ENCODE measurements at places on chromosomes 11 and 22.
A peak's percentile ranks its signal among the peaks of the same experiment; 100 is the strongest.

DNA sequence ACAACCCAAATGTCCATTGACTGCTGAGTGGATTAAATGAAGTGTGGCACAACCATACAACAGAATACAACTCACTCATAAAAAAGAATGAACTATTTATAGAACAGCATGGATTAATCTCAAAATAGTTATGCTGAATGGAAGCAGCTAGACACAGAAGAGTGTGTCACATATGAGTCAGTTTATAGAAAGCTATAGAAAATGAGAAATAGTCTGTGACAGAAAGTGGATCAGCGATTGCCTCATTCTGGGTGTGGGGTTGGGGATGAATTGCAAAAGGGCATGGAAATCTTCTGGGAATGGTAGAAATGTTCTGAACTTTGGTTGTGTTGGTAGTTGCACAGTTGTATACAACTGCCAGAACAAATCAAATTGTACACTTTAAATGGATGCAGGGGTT, 37.4 kb downstream of the PRR5L start:
- DNase-seq: no peak

- DNase-seq: no peak
These were observed 7.2 kb downstream of the CLMP start for GRCh38 chr11:123187665-123188507.

GRCh38 chr11:27718346-27718862, 18.1 kb upstream of the BDNF start:
- DNase-seq: peak; percentile 76

DNA sequence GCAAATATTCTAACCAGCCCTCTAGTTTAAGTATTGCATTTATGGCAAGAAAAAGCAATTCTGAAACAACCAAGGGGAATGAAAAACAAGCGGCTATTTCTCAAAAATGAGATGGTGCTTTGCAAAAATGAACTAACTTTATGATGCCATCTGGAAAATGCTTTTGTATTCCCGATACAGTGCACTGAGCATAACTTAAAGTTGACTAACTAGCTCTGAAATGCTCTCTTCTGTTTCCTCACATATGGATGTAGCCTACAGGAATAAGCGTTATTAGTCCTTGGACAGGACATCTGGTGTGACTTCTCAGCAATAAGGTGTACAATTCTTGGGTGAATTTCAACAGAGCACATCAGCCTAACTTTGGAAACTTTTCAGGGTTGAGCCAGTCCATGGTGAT, 228.2 kb upstream of the DDI1 start:
- no peak for DNase-seq

DNA sequence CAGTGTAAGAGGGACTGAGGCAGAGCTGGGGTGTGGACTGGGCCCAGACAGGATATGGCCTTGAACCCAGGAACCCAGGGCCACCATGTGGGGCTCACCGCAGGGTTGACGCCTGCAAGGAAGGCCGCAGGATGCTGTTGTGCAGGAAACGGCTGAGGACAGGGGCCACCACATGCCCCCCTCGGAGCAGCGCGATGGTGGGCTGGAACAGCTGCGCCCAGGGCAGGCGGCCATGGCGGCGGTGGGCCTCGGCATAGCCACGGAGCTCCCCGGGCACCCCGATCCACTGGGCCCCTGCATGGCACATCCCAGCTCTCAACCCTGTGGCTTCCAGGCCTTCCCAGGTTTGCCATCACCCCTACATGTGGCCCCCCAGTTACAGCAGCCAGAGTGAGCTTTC, 12.2 kb downstream of the GGT5 start:
- DNase-seq: no peak

- DNase-seq: no peak
These were observed 618 bp downstream of the MTA2 start for GRCh38 chr11:62601122-62601371.

DNA sequence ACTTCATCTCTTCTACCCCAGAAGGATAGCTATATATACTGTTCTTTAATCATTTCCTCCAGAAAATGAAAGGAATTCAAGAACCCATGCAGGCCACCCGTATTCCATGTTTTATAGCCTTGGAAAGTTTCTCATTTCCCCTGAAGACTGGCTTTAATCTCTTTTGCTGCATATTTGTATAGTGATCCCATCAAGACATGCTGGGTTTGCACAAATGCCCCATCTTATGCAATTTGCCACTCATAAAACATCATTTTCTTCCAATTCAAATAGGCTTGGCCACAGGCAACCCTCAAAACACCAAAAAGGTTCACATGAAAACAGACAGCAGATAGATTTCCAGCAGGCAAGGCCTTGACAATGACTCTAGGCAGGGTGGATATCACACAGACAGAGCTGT, 28.3 kb upstream of the APOA1 start:
- DNase-seq: no peak

GRCh38 chr11:45920531-45921477, 1.7 kb upstream of the LARGE2 start:
- DNase-seq: no peak

DNA sequence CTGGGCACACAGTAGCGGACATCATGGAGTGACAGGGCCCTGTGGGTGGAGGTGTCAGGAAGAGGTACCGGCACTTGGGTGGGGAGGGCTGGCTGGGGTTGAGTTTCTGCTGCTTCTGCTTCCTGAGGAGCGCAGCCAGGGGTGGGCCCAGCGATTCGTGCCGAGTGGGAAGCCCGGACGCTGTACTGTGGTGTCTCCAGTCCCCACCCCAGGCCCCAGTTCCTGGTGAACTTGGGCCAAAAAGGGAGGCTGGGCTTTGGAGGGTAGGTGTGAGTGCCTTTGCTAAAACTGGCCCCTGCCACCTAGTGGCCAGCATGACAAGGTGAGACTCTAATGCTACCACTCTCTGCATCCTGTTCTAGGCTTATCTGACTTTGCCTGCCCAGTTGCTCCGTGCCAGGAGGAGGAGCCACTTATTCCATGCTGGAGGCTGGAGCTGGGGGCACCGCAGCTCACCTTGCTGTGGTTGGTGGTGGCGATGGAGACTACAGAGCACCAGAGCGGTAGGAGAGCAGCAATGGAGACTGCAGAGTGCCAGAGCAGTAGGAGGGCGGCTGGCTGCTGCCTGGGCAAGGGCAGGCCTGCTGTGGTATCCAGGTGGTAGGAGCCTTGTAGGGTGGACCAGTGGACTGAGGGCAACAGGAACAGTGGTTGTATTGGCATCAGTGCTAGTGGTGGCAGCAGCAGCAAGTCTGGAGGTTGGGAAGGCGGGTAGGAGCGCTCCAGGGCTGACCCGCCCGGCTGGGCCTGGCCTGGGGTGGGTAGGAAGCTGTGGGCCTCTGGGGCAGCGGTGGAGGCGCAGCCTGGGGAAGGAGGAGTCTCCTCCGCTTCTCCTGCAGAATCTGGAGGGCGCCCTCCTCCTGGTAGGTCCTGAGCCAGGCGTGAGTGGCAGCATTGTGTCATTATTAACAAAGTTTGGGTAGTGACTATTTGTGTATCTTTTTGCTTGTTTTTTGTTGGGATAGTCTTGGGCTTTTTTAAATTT, 2.2 kb upstream of the RFPL2 start:
- DNase-seq: peak; percentile 65

- DNase-seq: no peak
These were observed 36.0 kb downstream of the IRAG1 start for GRCh38 chr11:10657308-10658271.

GRCh38 chr22:31106731-31107177, 614 bp downstream of the SELENOM start:
- no peak for DNase-seq

DNA sequence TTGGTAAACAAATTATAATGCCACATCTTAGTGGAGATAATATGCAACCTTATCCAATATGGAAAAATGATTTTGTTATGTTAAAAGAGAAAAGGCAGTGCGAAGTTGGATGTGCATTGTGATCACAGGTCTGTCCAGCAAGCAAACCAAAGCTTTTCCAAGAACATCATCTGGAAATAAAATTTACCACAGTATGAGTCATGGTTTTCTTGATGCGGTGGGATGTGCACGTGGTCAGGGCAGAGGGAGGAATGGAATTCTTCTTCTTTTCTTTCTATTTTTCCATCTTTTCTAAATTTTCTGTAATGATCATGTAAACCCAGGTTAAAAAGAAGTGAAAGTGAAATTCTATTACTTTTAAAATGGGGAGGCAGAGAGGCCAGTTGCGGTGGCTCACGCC, 169.8 kb downstream of the C11orf91 start:
- DNase-seq: no peak

DNA sequence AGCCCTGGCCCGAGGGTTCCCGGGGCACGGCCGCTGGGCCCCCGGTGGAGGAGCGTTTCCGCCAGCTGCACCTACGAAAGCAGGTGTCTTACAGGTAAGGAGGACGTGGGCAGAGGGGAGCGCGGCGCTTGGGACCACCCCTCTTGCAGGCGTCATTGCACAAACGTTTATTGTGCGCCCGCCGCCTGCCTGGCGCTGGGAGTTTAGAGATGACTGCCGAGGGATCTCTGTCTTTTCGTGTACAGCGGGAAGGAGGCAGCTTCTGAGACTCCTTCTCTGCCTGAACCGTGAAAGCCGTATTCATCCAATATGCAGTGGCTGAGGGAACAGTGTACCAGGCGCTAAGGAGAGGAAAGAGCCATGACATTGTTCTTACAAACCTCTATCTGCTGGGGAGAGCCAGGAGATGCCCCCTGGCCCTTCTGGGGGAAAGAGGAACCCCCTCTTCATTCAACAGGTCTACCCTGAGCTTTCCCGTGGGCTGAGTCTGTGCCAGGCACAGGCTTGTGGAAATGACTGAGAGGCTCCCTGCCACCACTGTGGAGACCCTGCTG, 13.8 kb upstream of the DGKZ start:
- DNase-seq: peak; percentile 72

DNA sequence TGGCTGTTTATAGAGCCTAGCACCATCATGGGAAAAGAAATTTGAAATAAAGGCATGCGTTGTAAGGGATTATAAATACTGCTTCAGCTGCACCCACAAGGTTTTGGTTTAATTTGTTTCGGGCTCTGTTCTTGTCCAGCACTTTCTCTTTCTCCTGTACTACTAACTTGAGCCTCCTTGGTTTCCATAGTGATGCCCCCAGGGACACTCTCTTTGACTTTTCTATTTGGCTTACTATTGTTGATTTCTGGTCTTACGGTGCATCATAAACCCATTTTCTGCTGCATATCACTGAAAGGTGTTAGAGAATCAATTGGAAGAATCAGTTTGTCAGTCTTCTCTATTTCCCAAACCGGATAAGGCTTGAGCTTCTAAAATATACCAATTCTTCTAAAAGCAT, 1674.3 kb upstream of the RAG2 start:
- DNase-seq: no peak

- no peak for DNase-seq
These were observed 24.8 kb upstream of the MICAL2 start for GRCh38 chr11:12085371-12086251.

- DNase-seq: no peak
These were observed 28.7 kb upstream of the RTL6 start for GRCh38 chr22:44526779-44527126.

DNA sequence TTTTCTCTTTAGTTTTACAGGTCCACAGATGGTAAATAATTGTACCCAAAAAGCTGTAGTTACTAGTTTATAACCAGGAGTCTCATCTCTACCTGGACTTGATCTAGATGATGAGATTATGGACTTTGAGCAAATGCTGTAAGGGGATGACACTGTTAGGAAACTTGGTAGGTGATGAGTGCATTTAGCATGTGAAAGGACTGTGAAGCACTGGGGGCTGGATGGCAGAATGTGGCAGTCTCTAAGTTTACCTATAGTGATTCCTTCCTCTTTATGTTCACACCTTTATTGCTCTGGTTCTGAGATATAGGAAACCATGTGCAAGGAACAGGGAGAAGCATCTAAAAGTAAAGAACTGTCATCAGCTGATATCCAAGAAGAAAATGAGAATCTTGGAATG, 230.7 kb upstream of the CHORDC1 start:
- DNase-seq: no peak

DNA sequence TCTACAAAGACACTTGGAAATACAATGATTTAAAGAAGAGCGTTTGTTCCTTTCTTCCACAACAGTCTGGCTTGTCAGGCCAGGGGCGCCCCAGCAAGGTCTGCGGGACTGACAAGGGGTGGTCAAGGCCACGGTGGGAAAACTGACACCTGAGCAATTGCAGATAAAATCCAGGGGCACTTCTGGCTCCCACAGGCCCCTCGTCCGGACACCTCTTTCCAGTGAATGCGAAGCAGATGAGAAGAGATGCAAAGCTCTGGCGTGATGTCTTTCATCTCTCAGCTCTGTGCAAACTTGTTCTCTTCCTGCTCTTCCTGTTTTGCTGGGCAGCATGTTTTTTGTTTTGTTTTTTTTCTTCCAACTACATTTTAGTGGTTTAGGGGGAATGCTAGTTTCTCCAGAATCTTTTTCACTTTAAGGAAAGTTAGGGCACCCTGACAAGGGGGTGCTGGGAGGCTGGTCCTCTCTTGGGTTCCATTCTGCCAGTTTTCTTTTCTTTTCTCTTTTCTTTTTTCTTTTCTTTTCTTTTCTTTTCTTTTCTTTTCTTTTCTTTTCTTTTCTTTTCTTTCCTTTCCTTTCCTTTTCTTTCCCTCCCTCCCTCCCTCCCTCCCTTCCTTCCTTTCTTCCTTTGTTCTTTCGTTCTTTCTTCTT, 11.1 kb upstream of the CBX6 start:
- no peak for DNase-seq

DNA sequence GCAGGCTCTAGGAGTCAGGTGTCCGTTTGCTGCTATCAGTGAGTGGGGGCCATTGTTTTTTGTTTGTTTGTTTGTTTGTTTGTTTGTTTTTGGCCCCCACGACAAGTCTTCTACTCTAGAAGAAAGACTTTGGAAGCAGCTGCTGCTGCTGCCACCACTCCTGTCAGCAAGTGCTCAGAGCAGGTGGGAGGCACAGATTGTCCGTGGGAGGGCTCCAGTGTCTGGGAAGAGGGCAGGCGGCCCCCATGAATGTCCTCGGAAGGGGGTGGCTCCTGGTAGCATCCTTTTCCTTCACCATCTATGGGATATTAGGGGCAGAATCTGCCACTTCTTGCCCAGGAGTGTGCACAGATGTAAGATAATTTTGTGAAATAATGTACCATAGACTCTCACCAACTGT, 37.8 kb upstream of the YWHAH start:
- DNase-seq: no peak

GRCh38 chr11:12160680-12161079, 50.3 kb downstream of the MICAL2 start:
- no peak for DNase-seq

DNA sequence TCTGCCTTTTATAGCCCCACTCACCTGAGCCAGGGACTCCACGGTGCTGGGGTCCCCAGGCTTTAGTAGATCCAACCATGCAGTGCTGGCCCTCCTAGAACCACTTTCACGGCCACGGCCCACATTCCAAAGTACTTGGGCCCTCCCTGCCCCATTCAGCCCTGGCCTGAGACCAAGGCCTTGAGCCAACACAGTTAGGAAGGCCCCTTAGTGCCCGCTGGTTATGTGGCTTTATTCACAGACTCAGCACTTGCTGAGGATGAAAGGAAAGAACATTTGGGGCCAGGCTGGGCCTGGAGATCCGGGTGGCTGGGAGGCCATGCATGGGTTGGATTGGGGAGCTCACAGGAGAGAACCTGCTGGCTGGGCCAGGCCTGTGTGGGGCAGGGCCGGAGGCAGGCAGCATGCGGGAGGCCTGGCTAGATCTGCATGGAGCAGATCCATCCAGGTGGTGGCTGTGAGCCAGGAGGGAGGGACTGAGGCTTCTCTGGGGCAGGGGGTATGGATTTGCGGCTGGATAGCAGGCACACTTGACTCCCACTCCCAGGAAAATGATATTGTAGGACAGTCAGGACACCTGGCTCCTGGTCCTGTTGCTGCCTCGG, 12.6 kb downstream of the CHRM1 start:
- DNase-seq: no peak

- DNase-seq: no peak
These were observed 21.7 kb downstream of the CCDC81 start for GRCh38 chr11:86396396-86396795.

All from NCI-H146 (cell line).